Fibroblast of villous mesenchyme (primary cell): ENCODE measurements at places on chromosomes 5 and 9. TPM values are rescaled to one million over a fixed set of nuclear protein-coding genes. Genes with fewer than 3 reads are reported as not detected.

- DNase-seq, result no peak
These were observed 78.9 kb upstream of the CXCL14 start for GRCh38 chr5:135657536-135658305.

DNA sequence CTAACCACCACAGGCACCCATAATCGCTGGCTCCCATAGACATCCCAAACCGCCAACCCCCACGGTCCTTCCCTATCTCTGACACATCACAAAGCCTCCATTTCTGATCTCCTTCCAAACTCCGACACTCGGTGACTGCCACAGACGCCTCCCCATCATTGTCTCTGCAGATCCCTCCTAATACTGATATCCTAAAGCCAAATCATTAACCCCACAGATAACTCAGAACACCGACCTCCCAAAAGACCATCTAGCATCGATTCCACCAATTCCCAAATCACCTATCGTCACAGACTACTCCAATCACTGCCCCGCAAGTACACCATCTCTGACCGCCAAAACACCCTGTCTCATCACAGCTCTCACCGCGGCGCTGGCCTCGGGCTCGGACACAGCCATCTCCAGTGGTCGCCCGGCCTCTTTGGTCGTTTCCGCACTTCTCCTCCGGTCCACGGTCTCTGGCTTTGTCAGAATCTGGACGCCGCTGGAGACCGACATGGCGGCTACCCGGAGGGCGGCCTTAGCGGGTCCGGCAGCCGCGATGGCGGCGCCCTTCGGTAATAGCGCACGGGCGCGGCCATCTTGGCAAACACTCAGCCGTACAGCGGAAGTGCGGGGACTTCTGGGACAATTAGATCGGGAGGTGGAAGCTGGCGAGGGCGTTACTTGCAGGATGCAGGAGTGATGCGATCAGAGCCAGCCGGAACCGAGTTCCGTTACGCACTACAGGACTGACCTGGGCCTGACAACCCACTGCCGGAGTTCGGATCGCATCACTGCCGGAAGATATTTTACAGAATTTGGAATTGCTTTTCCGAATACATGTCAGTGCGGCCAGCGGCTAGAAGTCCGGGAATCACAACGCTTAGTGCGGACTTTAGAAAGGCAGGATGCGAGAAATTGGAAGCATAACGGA, at the start of gene ZFP37:
ZFP37 (minus strand) TSS at position 534 of the 916 bp plus-strand sequence; CDS start at position 498, 36 bp downstream.
- DNase-seq, result peak; percentile 92

- no peak for DNase-seq
These were observed 65.8 kb upstream of the PDE4D start for GRCh38 chr5:59959330-59959729.

- DNase-seq, result no peak
These were observed 619.4 kb downstream of the SLCO4C1 start for GRCh38 chr5:101676646-101677045.

GRCh38 chr9:89956907-89957306, 352.1 kb downstream of the GADD45G start:
- no peak for DNase-seq

The GPR150 gene
- 0.32 and 0.43 TPM in 2 replicates for total RNA-seq

The EXOC3 gene
- total RNA-seq, result 31.2 and 32.4 TPM in 2 replicates
